Temporal lobe (tissue), 4 donors: ENCODE measurements at places on chromosomes 12 and 14. TPM values are rescaled to one million over a fixed set of nuclear protein-coding genes. Genes with fewer than 3 reads are reported as not detected.

The NOS1 gene
- total RNA-seq = 3.9 TPM

The SLC7A7 gene
- 1.5 TPM for total RNA-seq

The COQ5 gene
- 27.5 TPM for total RNA-seq

The PTGDR gene
- total RNA-seq = 0.49 TPM

The RNFT2 gene
- 26.1 TPM for total RNA-seq

The OAS2 gene
- total RNA-seq = 0.98 TPM

The RAD9B gene
- 0.74 TPM for total RNA-seq

The TMEM30B gene
- total RNA-seq = 0.49 TPM

The RTL1 gene
- not detected for total RNA-seq

The TAS2R20 gene
- total RNA-seq = 7.4 TPM

The VEZT gene
- 172 TPM for total RNA-seq

The NTF3 gene
- total RNA-seq = 7.1 TPM

The RNASE1 gene
- total RNA-seq = 8.9 TPM

The IL26 gene
- not detected for total RNA-seq

The ACSM4 gene
- total RNA-seq = not detected

The LPAR5 gene
- total RNA-seq = 0.49 TPM

The SMAGP gene
- total RNA-seq = 1.2 TPM

The FERMT2 gene
- 90.7 TPM for total RNA-seq

The OR9K2 gene
- not detected for total RNA-seq

The AKAP3 gene
- 1.5 TPM for total RNA-seq

The MIP gene
- total RNA-seq = not detected
